Occipital lobe (tissue), 3 donors: ENCODE measurements at places on chromosomes 6 and 20. TPM values are rescaled to one million over a fixed set of nuclear protein-coding genes. Genes with fewer than 3 reads are reported as not detected.

GRCh38 chr6:61787998-61788397 is 498.0 kb downstream of the KHDRBS2 start:
- DNase-seq = no peak

DNA sequence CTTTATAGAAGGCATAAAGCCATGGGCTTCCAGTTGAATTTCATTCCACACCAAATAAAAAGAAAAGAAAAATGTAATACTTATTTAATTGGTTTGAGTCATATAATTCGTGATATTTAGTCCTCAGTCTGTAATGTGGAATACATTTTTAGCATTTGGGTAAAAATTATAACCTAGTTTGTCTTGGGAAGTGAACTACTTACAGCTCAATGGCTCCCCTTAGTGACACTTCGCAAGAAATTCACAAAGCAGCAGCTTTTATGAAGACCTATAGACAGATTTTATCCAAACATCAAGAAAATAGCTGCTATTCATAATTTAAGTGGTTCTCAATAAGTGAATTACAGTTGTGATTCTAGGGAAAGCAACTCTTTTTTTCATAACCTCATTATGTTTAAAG is 72.1 kb downstream of the RSPO3 start:
- DNase-seq = no peak

DNA sequence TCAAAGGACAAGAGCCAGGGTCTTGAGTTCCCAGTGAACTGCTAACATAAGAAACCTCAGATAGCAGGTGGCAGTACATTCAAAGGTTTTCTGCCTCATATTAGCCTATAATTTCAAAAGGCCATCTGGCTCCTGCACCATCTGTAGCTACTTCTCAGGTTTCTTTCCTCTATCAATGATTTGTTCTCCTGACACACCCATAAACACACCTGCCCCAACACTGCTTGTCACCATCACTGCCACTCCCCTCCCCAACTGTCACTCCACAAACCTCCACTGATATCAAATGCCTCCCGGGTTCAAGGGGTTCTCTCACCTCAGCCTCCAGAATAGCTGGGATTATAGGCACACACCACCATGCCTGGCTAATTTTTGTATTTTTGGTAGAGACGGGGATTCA is 152.7 kb upstream of the SLC22A16 start:
- no peak for DNase-seq

DNA sequence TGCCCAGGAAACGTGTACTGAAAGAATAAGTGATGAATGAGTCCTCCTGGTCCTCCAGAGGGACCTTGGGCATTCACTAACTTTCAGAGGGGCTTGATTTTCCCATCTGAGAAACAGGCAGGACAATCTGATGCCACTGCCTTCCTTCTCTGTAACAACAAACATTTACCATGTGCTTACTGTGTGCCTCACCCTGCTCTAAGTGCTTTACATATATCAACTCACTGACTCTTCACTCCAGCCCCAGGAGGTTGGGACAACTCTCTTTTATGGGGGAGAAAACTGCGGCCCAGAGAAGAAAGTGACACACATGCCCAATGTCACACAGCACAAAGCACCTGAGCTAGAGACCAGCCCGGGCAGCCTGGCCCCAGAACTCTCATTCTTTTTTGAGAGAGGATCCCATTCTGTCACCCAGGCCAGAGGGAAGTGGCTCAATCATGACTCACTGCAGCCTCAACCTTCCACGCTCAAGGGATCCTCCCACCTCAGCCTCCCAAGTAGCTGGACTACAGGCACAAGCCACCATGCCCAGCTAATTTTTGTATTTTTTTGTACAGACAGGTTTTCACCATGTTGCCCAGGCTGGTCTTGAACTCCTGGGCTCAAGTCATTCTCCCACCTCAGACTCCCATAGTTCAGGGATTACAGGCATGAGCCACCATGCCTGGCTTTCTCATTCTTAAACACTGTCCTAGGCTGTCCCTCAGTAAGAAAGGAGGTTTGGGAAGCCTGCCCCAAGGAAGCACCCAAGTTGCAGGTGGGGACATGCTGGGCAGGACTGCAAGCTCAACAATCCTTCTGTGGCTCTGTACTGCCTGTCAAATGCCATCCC is 38.0 kb downstream of the NOL4L start:
- DNase-seq = no peak

- DNase-seq = no peak
Measured at GRCh38 chr20:59835057-59835447, 98.4 kb downstream of the SYCP2 start.

- DNase-seq = no peak
Measured at GRCh38 chr6:6002005-6002847, 4.5 kb downstream of the NRN1 start.

DNA sequence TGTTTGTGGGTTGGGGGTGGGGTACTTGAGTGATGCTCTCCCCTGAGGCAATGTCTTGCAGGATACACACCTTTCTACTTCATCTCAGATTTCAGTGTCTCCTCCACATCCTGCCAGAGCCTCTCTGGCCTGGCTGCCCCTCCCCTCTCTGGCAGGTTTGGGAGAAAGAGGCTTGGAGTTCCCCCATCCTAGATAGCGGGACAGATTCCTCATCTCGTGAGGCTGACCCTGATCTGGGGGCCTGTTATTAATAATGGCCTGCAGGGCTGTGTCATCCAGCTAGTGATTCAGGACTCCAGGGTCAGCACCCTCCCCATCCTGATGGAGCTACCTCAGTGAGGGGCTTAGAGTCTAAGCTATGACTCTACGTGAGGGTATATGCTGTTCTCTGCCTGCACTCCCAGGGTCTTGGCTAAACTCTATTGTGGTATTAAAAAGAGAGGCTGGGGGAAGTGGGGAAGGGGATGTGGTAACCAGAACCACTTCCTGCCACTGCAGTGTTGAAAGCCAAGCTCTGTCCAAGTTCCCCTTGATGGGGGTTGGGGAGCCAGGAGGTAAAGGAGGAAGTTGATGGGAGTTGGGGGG is 3.7 kb upstream of the MMP9 start:
- no peak for DNase-seq

DNA sequence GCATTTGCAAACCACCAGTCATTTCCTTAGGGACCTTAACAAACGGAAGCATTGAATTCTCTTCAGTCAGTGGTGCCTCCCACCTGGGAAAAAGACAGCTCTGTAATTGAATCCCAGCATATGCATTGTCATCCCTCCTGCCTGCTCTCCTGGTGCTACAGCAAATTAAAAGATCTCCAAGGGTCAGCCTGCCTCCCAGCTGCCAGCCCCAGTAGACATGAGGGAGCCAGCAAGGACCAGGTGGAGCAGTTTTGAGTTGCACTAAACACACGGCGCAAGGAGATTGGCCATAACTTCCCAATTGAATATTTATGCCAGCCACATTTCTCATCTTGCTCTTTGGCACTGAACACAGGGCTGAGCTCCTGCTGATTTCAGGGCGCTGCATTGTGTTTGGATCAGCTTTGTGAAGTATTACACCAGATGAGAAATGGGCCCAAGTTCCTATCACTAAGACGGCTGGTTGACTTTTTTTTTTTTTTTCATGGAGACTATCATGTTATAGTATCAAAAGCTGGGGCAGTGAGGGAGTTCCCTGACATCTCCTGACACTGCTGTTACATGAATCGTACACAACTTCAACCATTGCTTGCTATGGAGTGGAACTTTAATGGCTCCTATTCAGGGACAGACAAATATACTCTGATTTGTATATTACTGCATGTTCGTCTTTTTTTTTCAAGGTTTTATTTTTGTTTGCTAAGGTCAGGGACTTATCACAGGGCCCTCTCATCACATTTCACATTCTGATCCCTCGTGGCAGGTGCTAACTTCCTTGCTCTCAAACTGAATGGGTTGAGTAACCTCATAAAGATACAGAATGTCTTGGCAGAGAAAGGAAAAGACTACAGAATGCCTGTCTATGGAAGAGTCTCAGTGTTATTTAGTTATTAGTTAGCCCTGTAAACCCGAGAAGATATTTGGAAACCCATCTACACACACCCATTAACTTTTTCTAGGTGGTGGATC is 191.1 kb downstream of the EYA4 start:
- no peak for DNase-seq

- no peak for DNase-seq
Measured at GRCh38 chr6:56856036-56856580, 98.8 kb upstream of the BEND6 start.

DNA sequence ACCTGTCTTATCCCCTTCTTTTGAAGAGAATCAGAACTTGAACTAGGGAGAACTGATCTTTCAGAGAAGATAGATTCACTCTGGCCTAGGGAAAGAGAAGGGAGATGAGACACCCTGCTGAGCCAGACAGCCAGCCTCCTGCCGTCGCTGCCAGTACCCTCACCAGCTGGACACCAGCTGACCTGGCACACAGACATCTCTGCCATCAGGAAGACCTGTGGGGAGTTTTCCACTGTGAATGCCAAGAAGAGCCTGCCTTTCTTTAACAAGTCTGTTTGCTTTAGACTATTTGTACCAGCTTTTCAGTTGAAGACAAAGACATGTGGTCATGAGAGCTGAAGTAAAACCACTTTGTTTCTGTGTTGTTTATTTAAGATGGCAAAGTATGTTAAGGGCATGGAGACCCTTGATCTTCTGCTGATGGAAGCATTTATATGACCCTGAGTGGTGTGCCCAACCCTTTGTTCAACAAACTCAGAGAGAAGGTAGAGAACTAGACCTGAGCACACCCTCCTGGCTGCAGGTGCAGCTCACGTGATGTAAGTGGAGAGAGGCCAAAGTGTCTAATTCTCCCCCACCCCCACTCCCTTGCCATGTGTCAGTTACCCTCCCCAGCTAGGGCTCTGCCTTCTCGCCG is 82.3 kb upstream of the SLC24A3 start:
- no peak for DNase-seq

DNA sequence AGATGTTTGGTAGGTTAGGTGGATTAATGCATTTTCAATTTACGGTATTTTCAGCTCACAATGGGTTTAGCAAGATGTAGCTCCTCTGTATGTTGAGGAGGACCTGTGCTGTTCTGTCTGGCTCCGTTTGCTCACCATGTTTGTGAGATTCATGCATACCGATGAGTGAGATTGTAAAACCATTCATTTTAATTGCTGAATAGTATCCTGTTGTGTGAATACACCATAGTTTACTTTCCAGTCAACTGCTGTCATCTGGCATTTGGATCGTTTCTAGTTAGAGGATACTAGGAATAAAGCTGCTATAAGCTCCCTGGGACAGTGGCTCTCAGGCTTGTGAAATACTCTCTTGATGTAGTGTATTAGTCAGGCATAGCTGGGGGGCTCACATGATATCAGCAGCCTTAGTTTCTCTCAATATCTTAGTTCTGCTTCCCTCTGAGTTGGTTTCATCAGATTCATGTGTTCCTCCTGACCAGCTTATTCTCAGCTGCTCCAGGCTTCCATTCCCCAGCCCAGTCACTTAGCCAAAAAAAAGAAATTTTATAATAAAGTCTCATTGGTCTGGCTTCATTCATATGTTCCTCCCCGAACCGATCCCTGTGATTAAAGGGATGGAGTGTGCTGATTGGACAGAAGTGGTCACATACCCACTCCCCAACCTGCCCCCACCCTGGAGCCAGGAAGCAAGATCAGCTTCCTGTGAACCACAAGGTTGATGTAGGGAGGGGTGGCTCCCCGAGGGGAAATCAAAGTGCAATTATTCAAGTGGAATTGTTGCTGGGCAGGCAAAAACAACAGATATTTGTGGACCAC is 10.9 kb upstream of the B4GALT5 start:
- no peak for DNase-seq

DNA sequence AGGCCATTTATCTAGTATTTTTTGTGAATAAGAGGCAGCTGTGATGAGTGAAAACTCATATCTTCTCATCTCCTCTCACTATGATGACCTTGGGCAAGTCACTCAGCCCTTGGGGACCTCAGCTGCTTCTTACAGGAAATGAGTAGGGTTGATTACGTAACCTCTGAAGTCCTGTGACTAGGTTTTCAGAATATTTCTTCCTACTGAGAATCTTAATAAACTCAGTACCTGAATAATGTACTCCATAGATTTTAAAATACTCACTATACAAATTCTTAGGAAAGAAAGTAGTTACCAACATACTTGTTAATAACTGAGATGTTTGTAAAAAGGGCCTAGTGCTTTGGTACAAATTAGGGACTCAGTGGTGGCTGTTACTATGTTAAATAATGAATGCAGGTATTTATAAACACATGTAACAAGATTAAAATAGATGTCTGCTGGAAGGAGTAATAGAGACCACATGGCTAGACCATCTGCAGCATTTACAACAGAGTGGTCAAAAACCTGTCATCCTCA is 60.9 kb downstream of the RPRD1B start:
- DNase-seq = no peak

DNA sequence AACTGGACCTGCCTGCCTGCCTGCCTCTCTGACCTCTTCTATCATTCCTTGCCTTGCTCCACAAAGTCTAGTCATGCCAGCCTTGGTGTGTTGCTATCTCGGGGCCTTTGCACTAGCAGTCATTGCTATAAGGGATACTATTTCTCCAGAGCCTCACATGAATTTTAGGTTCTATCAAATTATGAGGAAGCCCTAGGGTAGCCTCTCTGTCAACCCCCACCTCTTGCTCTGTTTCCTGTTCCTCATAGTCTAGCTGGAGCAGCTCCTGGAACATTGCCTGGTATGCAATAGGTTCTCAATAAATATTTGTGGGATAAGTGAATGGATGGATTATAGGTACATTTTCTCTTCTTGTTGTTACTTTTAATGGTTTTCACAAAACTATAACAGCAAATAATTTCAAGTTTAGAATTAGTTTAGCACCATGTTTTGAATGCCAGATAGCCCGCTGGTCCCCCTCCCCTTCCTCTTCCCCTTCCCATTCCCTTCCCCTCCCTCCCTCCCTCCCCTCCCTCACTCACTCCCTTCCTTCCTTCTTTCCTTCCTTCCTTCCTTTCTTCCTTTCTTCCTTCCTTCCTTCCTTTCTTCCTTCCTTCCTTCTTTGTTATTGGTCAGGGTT is 46.9 kb upstream of the DTNBP1 start:
- no peak for DNase-seq

DNA sequence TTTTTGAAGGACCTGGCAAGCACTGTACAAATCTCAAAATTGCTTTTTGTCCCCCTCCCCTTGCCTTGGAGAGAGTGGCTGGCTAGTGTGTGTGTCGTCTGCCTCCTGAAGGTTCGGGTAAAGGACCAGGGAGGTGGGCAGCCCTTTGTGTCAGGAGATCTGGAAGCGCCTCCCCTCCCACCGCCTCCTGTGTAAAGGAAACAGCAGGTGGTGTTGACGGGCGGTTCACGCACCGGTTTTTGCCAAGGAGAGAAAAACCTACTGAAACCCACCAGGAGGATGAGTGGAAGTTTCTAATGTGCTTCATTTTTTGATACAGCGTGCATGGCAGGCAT is 1.2 kb downstream of the ENTPD6 start:
- no peak for DNase-seq

DNA sequence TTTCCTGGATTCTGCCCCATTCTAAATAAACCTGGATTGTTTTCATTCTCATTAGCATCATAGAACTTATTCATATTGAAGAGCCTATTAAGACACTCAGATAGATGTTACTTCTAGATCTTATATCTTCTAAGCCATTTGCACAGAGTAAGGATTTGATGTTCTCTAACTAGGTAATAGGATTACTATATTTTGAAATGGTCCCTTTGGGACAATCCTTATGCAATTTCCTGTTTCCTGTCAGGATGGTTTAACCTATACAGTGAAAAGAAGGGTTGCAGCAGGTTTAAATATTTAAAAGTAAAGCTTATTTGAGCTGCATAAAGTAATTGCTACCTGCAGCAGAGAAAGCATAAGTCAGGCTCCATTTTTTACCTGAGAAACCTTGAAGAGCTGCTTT is 860.1 kb downstream of the TFAP2A start:
- DNase-seq = no peak

EFCAB8 gene
- total RNA-seq = not detected

CCN5 gene
- total RNA-seq = not detected

SLC22A7 gene
- 0.31 TPM for total RNA-seq

WFDC5 gene
- not detected for total RNA-seq

MAS1 gene
- total RNA-seq = not detected

CDSN gene
- total RNA-seq = not detected
